Naive thymus-derived CD8-positive, alpha-beta T cell (primary cell): ENCODE measurements at places on chromosomes 3 and 15.

DNA sequence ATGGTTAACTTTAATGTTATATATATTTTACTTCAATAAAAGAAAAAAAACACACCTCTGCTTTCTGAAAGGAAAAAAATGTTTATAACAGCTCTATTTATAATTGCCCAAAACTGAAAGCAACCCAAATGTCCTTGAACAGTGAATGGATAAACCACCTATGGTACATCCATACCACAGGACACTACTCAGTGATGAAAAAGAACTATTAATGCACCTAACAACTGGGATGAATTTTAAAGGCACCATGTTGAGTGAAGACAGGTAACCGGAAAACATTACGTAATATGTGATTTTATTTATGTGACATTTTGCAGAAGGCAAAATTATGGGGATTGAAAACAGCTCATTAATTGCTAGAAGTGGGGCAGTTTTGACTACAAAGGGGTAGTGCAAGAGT is 23.8 kb upstream of the FOXP1 start:
- peaks cover 27% of the 10 kb centered on the region for H3K36me3 ChIP-seq
- DNase-seq = no peak
- H3K27me3 ChIP-seq = no peaks in the 10 kb centered on the region
- H3K4me1 ChIP-seq = no peaks in the 10 kb centered on the region

GRCh38 chr15:68378595-68378994 is 53.4 kb downstream of the ITGA11 start:
- H3K36me3 ChIP-seq = no peaks in the 10 kb centered on the region
- no peak overlapping the region for H3K27ac ChIP-seq
- no peak for DNase-seq
- no peak overlapping the region for H3K4me3 ChIP-seq
- peaks cover 18% of the 10 kb centered on the region for H3K4me1 ChIP-seq
- H3K27me3 ChIP-seq = no peaks in the 10 kb centered on the region

DNA sequence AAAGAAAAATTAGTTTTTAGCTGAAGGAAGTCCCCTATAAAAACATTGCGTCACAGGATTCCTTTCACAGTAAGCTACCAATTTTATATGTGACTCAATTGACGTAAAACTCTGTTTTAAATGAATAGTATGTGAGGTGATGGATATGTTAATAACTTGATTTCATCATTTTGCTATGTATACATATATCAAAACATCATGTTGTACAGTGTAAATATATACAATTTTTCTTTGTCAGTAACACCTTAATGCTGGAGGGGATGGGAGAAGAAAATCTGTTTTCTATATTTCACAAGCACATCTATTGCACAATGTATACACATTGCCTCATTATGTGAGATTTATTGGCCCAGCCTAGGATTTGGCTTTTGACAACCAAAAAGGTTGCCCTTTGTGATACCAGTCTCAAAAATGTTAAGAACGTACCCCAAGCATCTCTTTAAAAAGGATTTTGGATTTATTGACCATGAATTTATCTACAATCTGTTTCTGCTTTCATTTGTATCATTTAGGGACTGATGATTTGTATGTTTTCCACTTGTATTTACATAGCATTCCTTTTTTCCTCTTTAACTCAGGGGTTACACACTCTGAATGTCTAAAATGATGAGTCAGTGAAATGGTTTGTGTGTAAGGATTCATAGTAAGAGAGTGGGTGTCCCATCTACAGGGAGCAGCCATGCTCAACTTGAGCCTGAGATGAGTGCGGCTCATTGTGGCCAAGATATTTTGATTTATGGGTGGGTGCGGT is 62.6 kb downstream of the CRTC3 start:
- peak overlapping the region; percentile 96 for H3K27ac ChIP-seq
- no peaks in the 10 kb centered on the region for H3K27me3 ChIP-seq
- peaks cover 16% of the 10 kb centered on the region for H3K36me3 ChIP-seq
- no peak for DNase-seq
- peaks cover 77% of the 10 kb centered on the region for H3K4me1 ChIP-seq

GRCh38 chr3:39718674-39719595 is 90.5 kb upstream of the MYRIP start:
- no peak for DNase-seq
- no peak overlapping the region for H3K27ac ChIP-seq
- H3K4me1 ChIP-seq = no peaks in the 10 kb centered on the region
- H3K27me3 ChIP-seq = no peaks in the 10 kb centered on the region
- no peaks in the 10 kb centered on the region for H3K36me3 ChIP-seq
- no peak overlapping the region for H3K4me3 ChIP-seq

- no peaks in the 10 kb centered on the region for H3K27me3 ChIP-seq
- H3K4me1 ChIP-seq = peaks cover 51% of the 10 kb centered on the region
- no peak overlapping the region for H3K27ac ChIP-seq
- no peak overlapping the region for H3K4me3 ChIP-seq
- no peak for DNase-seq
- no peaks in the 10 kb centered on the region for H3K36me3 ChIP-seq
Measured at GRCh38 chr3:46359733-46360493, 6.0 kb downstream of the CCR2 start.

DNA sequence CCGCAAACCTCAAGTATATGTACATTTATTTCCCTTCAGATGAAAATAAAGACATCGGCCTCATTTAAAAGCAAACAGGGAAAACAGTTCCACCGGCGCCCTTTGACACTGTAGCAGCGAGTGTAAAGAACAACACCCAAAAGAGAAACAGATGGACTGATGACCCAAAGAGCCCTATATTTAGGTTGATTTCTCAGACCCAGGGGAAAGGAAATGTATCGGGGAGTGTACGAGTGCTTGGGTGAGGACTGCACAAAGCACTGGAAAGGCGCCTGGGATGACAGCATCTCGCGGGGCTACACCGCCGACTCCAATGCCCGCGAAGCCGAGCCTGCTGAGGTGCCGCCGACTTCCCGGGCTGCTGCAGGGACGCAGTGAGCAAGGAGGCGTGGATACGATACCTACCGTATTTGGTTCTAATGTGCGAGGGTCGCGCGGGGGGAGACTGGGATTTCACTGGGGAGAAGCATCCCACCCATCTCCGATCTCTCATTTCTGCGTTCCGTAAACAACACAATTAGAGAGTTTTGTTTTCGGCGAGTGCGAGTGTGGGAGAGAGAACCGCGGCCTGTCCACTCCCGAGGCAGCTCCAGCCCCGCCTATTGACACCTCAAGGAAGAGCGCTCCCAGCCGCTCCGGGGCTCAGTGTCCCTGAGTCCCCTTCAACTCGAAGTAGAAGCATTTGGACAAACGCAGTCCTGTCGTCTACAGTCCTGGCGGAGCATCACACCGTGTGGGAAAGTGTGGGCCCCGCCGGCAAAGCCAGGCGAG is 2.0 kb downstream of the MECOM start:
- H3K4me1 ChIP-seq = peaks cover 50% of the 10 kb centered on the region
- DNase-seq = peak; percentile 22

DNA sequence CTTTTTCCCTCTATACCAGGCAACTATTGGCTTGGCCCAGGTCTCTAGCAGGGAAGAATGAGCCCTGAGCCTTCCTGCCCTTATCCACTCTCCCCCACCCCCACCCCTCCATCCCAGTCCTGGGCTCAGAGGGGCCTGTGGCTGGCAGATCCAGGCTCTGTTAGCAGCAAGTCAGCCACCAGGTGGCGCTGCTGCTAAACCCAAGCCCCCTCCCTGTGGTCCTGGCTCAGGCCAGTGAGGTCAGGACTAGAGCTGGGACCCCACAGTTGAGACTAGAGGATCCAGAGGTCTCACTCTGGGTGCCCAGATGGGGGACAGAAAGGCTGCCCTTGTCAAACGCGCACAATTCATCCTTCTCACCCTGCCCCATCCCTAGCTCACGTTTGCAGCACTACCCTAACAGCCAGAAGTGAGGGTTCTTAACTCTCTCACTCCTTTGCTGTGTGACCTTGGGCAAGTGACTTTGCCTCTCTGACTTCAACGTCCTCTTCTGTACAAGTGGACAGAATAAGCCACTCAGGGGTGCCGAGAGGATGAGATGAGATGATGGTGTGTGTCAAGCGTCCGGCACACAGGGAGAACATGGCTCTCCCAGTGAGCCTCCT is 46.8 kb upstream of the SLC6A1 start:
- no peaks in the 10 kb centered on the region for H3K36me3 ChIP-seq
- no peak overlapping the region for H3K4me3 ChIP-seq
- peak; percentile 47 for DNase-seq
- no peaks in the 10 kb centered on the region for H3K4me1 ChIP-seq
- H3K27me3 ChIP-seq = peaks cover 31% of the 10 kb centered on the region
- no peak overlapping the region for H3K27ac ChIP-seq

DNA sequence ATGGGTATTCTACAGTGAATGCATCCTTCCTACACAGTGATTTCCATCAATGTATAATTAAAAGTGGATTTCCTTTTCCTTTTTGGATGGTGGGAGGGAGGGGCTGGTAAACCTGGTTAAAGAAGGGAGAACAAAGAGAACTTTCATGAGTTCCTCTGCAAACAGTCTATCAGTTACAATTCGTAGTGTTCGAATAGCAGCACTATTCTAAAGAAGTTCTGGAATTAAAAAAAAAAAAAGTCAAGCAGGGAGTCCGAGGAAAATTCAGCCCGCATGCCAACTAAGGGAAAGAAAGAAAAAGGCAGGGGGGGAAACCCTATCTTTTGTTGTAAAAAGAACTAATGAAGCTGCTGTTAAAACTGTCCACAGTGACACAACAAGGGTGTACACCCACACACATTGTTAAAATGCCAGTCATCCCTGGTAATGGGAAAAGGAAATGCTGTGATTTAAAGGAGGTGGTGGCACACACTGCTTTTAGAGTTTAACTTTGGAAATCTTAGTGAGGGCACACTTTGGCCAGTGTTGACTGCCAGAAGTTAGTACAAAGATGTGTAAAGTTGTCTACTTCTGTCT is 521.2 kb downstream of the ZIC1 start:
- no peaks in the 10 kb centered on the region for H3K4me1 ChIP-seq
- H3K36me3 ChIP-seq = no peaks in the 10 kb centered on the region
- H3K27me3 ChIP-seq = no peaks in the 10 kb centered on the region
- no peak for DNase-seq

DNA sequence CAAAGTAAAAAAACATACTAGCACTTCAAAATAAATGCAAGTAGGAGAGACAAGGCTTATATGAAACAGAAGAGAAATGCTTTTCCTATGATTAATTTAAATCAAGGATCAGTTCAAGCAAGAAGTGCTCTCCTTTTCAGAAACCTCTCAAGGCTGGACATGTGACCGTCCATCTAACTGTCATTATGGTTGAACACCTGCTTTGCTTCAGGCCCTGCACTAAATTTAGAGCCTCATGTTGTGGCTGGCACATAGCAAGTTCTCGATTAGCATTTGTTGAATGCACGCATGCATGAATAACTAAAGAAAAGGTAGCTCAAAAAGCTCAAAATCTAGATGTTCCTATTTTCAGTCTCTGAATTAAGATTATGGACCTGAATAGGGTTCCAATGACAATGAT is 82.0 kb downstream of the SV2B start:
- H3K4me3 ChIP-seq = no peak overlapping the region
- no peaks in the 10 kb centered on the region for H3K36me3 ChIP-seq
- no peak for DNase-seq

- peak overlapping the region; percentile 94 for H3K27ac ChIP-seq
- peaks cover 77% of the 10 kb centered on the region for H3K4me1 ChIP-seq
- no peak for DNase-seq
- H3K27me3 ChIP-seq = no peaks in the 10 kb centered on the region
- peak overlapping the region; percentile 79 for H3K4me3 ChIP-seq
Measured at GRCh38 chr15:25810631-25811091, 52.5 kb downstream of the ATP10A start.

GRCh38 chr15:26023231-26023630 is 160.1 kb upstream of the ATP10A start:
- H3K36me3 ChIP-seq = no peaks in the 10 kb centered on the region
- no peak overlapping the region for H3K4me3 ChIP-seq
- H3K27ac ChIP-seq = no peak overlapping the region
- peaks cover 7% of the 10 kb centered on the region for H3K27me3 ChIP-seq
- H3K4me1 ChIP-seq = no peaks in the 10 kb centered on the region

- no peaks in the 10 kb centered on the region for H3K27me3 ChIP-seq
- DNase-seq = no peak
Measured at GRCh38 chr3:150602426-150603152, 532 bp upstream of the SELENOT start.

DNA sequence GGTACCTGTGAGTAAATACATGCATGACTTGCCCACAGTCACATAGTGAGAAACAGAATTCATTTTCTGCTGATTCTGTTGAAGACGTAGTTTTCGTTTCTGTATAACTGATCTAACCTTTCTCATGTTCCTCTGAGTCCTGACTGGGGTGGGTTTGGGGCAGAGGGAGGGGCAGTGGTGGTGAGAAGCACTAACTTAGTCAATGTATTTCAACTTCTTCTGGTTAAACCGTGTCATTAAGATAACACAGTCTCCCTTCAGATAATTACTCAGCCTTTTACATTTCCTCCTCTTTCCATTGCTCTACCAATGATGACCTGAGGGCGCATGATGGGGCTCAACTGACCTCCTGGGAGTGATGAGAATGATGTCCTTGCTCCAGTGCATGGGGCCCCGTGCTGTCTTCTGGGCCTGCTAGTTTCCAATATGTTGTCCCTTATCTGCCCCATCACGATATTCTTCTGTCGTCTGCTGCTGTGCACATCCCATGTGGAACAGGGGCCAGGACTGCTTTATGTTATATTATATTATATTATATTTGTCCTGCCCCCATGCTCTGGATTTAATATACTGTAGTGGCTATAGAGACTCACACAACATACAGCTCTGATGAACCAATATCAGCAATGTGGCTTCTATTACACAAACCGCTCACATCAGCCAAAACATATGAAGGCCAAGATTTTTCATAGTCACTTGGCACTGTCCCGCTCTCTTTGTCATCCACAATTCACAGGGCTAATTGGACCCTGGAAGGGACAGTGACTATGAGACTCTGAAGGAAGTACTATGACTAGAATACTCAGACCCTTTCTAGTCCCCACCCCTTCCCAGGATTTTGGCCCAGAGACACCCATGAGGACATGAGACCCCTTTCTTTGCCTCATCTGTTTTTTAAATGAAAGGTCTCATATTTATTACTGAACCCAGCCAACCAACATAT is 407.1 kb upstream of the MCTP2 start:
- H3K27me3 ChIP-seq = no peaks in the 10 kb centered on the region
- H3K4me1 ChIP-seq = no peaks in the 10 kb centered on the region
- H3K36me3 ChIP-seq = no peaks in the 10 kb centered on the region
- H3K27ac ChIP-seq = no peak overlapping the region
- DNase-seq = no peak
- H3K4me3 ChIP-seq = no peak overlapping the region

DNA sequence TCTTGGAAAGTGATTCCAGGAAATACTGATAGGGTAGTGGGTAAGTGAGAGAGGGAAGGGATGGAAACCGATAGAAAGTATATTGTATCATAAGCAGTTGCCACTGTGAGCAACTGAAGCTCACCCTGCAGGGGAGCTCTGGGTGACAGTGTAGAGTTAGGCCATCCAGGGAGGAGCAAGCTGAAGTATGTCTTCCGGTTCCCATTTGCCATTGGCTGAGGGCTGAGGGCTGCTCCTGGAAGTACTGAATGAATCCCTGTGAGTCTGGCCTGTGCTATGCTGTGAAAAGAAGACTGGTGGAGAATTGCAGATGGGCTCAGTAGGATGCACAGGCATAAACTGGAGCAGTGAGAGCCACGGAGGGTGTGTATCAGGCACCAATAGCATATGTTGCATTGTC is 348.3 kb downstream of the MFSD1 start:
- H3K27me3 ChIP-seq = no peaks in the 10 kb centered on the region
- no peak for DNase-seq
- H3K36me3 ChIP-seq = no peaks in the 10 kb centered on the region
